NCI-H510A treated with DMSO at 0.1 percent for 48 hours (cell line): ENCODE measurements at places on chromosomes 5 and 9.

- no peak for DNase-seq
Observed at GRCh38 chr9:1658661-1659362, 356.3 kb upstream of the SMARCA2 start.

GRCh38 chr5:77882670-77883257, 106.6 kb upstream of the TBCA start:
- DNase-seq = no peak

DNA sequence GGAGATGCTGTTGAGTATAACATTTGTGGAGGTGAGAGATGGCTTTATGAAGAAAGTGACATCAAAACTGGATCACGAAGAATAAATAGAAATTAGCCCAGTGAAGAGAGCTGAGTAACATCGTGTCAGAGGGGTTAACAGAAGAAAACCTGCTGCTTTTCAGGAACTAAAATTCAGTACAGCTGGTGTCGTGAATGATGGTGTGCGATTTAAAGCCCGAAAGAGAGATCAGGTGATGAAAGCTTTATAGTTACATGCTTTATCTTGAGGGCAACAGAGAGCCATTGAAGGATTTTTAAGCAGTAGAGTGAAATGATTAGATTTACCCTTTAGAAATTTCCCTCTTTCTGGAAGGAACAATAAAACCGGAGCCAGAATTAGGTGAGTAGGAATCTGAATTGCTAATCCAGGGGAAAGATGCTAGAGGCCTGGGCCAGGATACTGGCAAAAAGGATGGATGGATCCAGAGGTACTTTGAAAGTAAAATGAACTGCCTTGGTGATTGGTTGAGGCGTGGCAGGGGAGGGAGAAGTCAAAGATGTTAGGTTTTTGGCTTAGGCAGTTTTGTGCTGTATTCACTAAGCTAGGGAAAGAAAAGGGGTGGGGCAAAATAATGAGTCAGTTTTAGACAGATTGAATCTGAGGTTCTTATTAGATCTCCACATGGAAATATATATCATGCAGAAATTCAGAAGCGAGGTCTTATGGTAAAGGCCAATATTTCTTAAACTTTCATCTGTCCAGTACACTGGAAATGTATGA, 3.4 kb downstream of the LRRC70 start:
- DNase-seq = no peak

DNA sequence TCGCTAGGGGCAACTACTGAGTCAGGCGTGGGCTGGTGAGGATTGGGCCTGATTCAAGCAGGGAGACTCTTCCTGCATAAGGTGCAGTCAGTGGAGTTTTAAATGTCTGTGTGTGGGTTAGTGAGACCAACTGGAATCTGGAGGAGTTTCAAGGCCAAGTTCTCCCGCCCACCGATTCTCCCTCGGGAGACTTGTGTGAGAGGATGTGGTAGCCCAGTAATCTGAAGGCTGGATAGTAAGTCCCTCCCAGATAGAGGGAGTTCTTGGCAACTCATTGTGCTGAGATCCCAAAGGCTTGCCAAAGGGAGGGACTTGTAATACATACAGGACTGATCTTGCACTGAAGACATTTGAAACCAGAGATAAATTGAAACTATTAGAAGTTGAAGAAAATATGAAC, 51.8 kb downstream of the WDR36 start:
- no peak for DNase-seq

GRCh38 chr5:103617090-103617489, 54.5 kb upstream of the NUDT12 start:
- no peak for DNase-seq

DNA sequence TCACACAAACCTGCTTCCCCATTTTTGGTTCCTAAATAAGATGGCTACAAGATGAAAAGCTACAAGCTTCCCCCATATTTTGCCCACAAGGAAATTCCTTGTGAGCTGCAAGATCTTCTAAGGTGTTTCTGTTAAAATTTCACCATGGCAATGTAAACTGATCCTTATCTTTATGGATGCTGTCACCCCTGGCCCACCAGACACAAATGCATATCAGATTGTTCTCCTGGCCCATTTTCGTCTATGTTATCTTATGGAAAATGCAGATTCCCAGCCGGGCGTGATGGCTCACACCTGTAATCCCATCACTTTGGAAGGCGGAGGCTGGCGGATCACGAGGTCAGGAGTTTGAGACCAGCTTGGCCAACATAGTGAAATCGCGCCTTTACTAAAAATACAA, 65.1 kb upstream of the IL6ST start:
- no peak for DNase-seq

DNA sequence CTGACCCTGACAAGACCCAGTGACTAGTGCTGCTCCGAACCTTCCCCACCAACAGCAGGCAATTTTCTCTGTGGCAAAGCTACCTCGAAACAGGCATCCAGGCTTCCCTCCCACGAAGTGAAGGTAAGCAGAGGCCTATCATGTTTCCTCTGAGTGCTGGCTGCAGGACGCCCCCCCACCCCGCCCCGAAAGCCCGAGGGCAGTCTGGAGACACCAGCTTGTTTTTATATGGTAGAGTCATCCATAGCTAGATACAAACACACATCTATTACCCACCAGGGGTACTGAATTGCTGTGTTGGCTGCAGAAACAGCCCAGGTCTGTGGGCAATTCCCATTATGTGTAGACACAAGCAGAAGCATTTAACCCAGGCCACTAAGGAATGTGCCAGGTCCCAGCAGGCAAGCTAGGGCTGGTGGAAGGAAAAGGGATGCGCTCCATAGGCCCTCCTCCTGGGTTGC, 40.4 kb downstream of the LIX1 start:
- DNase-seq = no peak

- no peak for DNase-seq
Observed at GRCh38 chr9:133844398-133844784, 106.2 kb upstream of the SARDH start.

DNA sequence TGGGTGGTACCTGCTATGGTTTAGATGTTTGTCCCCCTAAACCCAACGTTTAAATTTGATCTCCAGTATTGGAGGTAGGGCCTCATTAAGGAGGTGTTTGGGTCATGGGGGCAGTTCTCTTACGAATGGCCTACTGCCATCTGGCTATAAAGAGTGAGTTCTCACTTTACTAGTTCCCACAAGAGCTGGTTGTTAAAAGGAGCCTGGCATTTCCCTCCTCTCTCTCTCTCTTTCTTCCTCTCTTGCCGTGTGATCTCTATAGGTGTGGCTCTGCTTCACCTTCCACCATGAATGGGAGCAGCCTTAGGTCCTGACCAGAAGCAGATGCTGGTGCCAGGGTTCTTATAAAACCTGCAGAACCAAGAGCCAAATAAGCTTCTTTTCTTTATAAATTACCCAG, 193.2 kb upstream of the CDH6 start:
- no peak for DNase-seq
